ENCODE measurements at places on chromosomes 1 and 21.

DNA sequence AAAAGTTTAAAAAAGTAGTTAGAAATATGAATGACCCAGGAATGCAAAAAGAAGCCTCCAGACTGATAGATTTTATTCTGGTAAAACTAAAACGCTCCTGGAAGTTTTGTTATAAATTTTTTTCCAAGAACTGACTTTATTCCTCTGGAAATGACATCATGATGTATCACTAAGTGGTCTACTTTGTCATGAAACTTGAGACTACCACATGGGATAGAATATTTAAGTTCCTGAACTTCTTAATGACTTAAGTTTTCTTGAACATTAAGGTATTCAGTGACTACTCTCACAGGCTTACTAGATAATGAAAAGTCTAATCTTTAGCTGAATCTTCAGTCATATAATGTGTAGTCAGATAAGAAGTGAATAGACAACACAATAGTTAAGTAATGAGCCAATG lies 842.2 kb downstream of the USP25 start:
- no peak for DNase-seq

GRCh38 chr1:202316186-202316585 lies 25.6 kb downstream of the UBE2T start:
- DNase-seq: no peak

GRCh38 chr1:41504114-41505035 lies 19.9 kb upstream of the EDN2 start:
- no peak for DNase-seq

DNA sequence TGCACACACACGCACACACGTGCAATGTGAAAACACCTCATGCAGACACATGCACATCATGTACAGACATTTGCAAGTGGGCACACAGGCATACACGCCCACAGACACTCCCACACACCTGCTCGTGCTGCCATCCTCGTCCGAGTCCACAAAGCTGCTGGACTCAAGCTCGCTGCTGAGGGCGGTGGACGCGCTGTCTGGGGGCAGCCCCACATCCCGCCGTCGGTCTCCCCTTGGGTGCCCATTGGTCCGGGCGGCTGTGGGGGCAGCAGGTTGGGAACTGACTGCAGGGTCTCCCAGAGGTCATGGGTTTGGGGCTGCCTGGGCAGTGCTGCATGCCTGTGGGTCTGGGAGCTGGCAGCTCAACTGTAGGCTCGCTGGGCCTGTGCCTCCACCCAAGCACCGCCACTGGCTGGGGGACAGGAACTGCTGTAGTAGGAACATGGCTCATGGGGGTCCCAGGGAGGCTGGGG lies 7.6 kb downstream of the DVL1 start:
- DNase-seq: no peak

GRCh38 chr1:227782226-227782625 lies 33.2 kb upstream of the PRSS38 start:
- DNase-seq: no peak

- DNase-seq: no peak
These were observed 14.5 kb downstream of the ICMT start for GRCh38 chr1:6221210-6221784.

GRCh38 chr1:234584926-234585325 lies 25.1 kb downstream of the IRF2BP2 start:
- no peak for DNase-seq

DNA sequence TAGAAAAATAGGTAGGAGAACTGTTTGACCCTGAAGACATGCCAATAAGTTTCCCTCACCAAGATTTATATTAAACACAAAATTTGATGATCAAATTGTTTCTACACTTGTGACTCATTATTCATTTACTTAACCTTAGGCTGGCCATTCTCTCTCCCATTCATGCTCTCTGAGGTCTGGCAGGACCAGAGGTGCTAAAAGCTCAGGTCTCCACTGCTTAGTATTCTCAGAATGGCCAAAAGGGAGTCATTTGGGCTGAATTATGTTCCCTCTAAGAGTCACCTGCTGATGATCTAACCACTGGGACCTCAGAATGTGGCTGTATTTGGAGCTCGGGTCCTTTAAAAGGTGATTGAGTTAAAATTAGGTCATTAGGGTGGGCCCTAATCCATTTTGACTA lies 47.1 kb upstream of the ATP1B1 start:
- no peak for DNase-seq

GRCh38 chr1:155740995-155741394 lies 52.1 kb downstream of the DAP3 start:
- no peak for DNase-seq

DNA sequence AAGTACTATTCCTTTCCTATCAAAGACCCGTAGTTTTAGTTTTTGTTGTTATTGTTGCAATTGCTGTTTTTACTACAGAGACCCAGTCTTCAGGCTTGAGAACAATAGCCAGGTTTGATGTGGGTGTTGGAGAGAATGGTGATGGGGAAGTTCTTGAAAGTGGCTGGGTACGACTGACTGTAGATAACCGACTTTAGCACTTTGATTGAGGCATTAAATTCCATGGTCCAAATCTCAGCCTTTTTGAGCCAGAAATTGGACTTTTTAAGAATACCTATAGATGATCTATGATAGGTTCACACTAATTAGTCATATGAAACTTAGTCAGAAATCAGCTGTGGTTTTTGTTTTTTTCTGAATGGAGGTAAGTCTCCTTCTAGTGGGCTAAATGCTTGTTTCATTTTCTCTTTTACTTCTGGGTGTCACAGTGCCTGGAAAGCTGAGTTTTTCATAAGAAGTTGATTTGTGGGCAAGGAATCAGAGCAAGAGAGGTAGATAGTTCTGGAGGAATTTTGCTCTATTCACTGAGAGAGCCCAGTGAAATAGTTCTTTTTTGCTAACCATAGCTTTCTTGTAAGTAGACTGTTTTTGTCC lies 2.8 kb downstream of the PPIH start:
- no peak for DNase-seq

GRCh38 chr1:14875524-14876509 lies 277.3 kb downstream of the KAZN start:
- DNase-seq: no peak

DNA sequence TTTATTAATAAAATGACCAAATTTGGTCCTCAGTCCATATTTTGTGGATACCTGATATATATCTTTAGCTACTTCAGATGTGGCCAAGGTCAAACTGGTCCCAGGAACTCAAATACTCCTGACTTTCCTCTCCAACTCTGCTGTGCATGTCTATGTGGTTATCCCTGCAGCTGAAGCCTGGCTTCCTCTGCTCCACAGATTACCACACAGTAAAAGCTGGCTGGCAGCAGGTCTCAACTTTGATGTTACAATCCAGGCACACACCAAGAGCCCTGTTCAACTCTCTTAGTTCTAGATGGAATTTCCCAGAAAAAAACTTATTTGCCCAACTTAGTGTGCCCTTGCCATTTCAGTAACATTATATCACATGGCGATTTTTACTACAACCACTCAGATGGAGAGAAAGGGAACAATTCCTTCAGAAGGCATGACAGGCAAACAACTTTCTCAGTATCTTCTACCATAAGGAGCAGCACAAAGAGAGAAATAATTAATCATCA lies 479.5 kb downstream of the PLPP3 start:
- DNase-seq: no peak

GRCh38 chr1:177423090-177423489 lies 252.3 kb downstream of the BRINP2 start:
- no peak for DNase-seq

DNA sequence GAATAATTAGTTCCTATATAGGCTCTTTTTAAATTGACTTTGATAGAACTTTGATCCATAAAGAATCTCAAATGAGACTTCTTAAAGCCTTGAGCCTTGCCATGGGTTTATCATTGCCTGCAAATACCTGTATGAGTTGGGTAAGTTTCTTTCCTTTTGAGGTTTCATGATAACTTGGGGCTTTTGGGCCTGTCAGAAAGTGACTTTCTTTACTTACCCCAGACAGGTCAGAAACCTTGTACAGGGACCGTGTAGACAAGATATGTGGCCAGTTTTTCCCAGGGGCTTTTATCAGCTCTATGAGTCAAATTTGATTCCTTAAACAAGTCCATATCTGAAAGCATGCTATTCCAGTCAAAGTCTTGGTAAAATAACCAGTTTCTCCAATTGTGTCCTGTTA lies 17.3 kb downstream of the KCTD3 start:
- DNase-seq: no peak

DNA sequence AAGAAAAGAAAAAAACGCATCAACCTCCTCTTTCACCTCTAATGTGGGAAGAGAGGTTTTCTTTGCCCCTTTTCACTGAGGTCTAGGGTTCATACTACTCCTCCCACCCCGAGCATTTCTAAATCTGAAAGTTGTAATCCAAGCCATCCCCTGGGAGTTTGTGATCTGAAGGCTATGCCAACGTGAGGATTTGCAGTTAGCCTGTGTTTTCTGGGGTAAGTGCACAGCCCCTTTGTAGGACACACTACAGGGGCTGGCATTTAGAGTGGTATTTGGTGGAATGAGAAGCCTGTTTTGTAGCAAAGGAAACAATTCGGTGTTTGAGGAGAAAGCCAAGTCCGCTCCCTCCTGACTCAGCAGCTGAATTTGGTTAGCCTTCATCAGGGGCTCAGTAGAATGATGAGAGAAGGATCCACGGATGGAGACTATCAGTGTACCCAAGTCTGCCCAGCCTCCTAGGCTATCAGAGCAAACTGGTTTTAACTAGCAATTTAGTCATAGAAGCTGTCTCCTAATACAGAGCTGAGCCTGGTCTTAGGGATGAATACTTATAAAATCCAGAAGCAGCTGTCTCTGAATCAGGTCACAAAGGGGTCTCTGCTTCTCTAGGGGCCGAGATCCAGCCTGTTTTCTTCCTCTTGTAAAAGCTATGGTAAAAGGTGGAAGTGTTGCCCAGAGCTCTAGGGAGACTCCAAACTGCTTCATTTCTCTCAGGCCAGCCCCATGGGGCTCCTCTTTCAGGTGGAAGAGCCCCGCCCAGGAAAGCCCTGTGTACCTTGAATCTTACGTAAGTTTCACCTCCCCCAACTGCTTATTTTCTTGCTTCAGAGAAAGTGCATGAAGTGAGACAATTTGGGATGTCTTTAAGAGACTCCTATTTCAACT lies 2.1 kb downstream of the PCP4L1 start:
- DNase-seq: no peak

DNA sequence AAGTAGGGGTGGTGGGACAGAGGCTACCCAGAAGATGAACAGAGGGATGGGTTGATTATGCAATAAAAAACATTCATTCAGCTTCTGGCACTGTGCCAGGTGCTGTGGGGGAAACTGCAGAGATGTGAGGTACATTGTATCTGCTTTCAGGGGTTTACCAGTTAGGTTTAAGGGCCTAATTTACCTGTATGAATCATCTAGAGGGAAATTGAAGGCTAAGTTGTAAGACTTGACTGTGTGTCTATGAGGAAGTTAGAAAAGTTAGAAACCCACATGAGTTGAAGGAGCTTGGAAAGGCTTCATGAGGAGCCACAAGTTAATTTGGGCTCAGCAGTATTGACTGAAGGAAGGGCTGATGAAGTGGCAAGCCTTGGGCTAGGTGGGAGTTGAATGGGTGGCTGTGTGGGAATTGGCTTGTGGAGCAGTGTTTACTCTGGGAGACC lies 36.7 kb upstream of the APOBEC4 start:
- DNase-seq: no peak

- DNase-seq: peak; percentile 70
These were observed 129.2 kb downstream of the GLUL start for GRCh38 chr1:182262425-182262824.

DNA sequence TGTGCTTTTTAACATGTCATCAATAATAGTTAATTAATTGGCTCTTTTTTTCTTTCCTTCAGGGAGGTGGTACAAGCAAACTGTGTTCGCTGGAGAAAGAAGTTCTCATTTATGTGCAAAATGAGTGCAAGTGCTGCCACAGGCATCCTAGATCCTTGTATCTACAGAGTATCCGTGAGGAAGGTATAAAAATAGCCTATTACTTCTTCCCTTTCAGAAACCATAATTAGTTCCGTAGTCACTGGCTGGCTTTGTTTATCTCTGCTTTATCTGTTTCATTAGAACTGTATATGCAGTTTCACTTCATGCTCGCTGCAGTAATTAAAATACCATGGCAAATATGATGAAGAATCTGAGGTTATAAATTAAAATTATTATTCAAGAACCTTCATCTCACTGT lies 40.6 kb downstream of the EEIG2 start:
- DNase-seq: no peak

DNA sequence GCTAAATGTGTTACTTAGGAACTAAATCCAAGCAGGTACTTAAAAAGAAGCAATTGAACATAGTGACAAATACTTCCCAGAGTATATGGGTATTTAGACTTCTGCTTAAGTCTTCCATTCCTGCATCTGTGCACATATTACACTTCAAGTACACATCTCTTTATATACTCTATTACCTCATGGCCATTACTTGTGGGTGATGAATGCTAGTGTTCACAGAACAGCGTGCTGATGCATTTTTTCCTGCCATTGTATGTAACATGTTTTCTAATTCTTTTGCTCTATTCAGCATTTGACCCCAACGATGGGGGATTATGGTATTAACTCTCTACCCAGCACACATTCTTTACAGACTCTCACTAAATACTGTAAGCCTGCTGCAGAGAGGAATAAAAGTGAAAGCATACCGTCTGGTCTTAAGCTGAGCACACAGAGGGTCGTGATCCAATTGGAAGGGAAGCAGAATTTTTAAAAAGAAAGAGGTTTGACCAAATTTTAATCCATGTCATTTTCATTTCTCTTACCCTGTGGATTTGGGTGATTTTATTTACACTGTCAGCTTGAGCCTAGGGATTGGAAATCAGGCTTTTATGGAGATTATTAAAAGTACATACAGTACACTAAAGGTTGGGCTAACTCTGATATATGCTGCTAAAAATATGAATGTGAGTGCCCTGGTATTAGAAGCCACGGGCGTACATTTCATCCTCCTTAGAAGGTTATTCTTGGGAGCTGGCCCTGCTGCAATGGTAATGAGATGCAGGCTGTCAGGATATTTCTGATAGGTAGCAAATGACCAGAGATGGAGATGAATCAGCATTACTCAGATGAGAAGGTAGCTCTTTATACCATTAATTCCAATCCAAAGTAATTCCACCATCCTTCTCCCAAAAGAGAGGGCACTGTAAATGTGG lies 95.5 kb upstream of the PROX1 start:
- no peak for DNase-seq

DNA sequence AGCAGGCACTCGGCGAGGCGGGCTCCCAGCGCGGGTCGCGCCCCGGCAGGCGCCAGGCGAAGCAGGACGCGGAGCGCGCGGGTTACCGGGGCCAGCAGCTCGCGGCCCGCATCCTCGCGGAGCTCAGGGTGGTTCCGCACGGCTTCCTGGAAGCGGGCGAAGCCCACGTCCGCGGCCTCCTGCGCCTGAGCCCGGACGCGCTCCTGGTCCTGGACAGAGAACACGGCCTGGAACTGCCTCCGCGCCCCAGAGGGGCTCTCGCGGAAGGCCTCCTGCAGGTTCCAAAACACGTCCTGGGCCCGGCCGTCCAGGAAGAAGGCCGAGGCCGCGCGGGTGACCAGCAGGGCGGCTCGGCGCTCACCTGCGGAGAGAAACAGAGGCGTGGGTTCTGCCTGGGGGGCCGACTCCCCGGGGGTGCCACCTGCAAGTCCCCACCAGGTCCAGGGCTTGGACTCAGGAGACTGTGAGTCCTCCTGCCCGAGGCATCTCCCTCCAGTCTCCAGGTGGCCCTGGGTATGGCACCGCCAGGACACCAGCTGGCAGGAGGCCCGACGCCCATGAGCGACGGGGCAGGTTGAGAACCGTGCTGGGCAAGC lies 11.4 kb downstream of the TTC34 start:
- no peak for DNase-seq

All from hematopoietic multipotent progenitor cell treated with erythropoietin and hydrocortisone succinate and interleukin-3 and kit ligand, for 6 days (in vitro differentiated cells).